Activated CD8-positive, alpha-beta memory T cell treated with anti-CD3 and anti-CD28 coated beads, Interleukin-2, amount 50 U/mL, for 4 hours (primary cell): ENCODE measurements at places on chromosomes 3 and 15.

GRCh38 chr3:130654921-130655320, 91.7 kb downstream of the PIK3R4 start:
- no peak for DNase-seq

GRCh38 chr3:29279286-29279685, 1.6 kb upstream of the RBMS3 start:
- no peak for DNase-seq

GRCh38 chr3:146505516-146505915, 36.2 kb upstream of the PLSCR2 start:
- no peak for DNase-seq

DNA sequence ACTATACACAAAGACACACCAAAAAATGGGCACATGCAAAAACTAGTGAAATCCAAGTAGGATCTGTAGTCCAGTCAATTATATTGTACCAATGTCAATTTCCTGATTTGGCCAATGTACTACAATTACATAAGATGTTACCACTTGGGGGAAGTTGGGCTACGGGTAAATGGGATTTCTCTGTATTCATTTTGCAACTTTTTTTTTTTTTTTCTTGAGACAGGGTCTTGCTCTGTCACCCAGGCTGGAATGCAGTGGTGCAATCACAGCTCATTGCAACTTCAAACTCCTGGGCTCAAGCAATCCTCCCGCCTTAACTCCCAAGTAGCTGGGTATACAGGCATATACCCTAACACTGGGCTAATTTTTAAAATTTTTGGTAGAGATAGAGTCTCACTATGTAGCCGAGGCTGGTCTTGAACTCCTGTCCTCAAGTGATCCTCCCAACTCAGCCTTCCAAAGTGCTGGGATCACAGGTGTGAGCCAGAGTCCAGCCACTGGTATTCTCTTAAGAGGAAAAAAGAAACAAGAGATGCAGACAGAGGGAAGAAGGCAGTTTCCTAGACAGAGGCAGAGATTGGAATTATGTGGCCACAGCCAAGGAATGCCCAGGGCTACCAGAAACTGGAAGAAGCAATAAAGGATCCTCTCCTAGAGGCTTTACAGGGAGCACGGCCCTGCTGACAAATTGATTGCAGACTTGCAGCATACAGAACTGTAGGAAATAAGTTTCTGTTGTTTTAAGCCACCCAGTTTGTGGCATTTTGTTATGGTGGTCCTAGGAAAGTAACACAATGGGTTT, 33.3 kb downstream of the TFDP2 start:
- no peak for DNase-seq

DNA sequence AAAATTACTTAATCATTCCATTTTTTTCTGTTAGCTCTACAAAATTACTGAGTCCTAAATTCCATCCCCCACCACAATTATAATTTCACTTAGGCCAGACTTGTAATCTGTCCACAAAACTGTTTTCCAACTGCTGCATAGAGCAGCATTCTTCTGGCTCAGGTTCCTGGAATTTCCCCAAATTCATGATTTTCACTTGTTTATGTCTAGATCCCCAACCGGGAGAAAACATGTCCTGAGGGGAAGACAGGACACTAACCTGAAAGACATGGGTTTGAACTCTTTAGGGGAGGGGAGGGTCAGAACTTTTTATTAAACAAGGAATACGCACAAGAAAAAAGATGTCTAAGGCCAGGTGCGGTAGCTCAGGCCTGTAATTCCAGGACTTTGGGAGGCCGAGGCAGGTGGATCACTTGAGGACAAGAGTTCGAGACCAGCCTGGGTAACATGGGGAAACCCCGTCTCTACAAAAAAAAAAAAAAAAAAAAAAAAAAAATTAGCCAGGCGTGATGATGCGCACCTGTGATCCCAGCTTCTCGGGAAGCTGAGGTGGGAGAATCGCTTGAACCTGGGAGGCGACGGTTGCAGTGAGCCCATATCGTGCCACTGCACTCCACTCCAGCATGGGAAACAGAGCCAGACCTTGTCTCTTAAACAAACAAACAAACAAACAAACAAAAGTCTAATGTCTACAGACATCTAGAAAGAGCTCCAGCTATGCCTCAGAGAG, 1.5 kb downstream of the ETFA start:
- DNase-seq = no peak

- no peak for DNase-seq
Observed at GRCh38 chr3:23406601-23407000, 203.5 kb downstream of the UBE2E2 start.
